ENCODE measurements at places on chromosomes 12 and 14. TPM values are rescaled to one million over a fixed set of nuclear protein-coding genes. Genes with fewer than 3 reads are reported as not detected.

Gene NPFF
- total RNA-seq: not detected

Gene REM2
- total RNA-seq: not detected

- no peaks in the 10 kb centered on the region for H3K4me1 ChIP-seq
- H3K36me3 ChIP-seq: no peaks in the 10 kb centered on the region
- no peak overlapping the region for H3K27ac ChIP-seq
- no peak overlapping the region for H3K4me3 ChIP-seq
- no peak for DNase-seq
These were observed 132.7 kb downstream of the SLC41A2 start for GRCh38 chr12:104825408-104825807.

GRCh38 chr14:32693114-32693513 is 245.6 kb upstream of the NPAS3 start:
- H3K27me3 ChIP-seq: peaks cover 2% of the 10 kb centered on the region
- H3K27ac ChIP-seq: no peak overlapping the region
- no peaks in the 10 kb centered on the region for H3K4me1 ChIP-seq
- H3K4me3 ChIP-seq: no peak overlapping the region
